ENCODE measurements at places on chromosomes 7 and 10. TPM values are rescaled to one million over a fixed set of nuclear protein-coding genes. Genes with fewer than 3 reads are reported as not detected.
A peak's percentile ranks its signal among the peaks of the same experiment; 100 is the strongest.

PRPS1L1 gene
- total RNA-seq, result not detected

NPTX2 gene
- 0.53 TPM for total RNA-seq

GRCh38 chr7:4919969-4920766, 36.7 kb upstream of the RADIL start:
- no peaks in the 10 kb centered on the region for H3K4me1 ChIP-seq
- no peak overlapping the region for H3K4me3 ChIP-seq
- H3K27ac ChIP-seq, result no peak overlapping the region
- H3K27me3 ChIP-seq, result no peaks in the 10 kb centered on the region
- H3K36me3 ChIP-seq, result no peaks in the 10 kb centered on the region

FAM25G gene
- total RNA-seq, result not detected

GRCh38 chr10:121572859-121573537, 25.2 kb downstream of the FGFR2 start:
- no peaks in the 10 kb centered on the region for H3K4me1 ChIP-seq
- H3K27me3 ChIP-seq, result no peaks in the 10 kb centered on the region
- H3K36me3 ChIP-seq, result peaks cover 10% of the 10 kb centered on the region
- DNase-seq, result no peak
- no peak overlapping the region for H3K27ac ChIP-seq

DNA sequence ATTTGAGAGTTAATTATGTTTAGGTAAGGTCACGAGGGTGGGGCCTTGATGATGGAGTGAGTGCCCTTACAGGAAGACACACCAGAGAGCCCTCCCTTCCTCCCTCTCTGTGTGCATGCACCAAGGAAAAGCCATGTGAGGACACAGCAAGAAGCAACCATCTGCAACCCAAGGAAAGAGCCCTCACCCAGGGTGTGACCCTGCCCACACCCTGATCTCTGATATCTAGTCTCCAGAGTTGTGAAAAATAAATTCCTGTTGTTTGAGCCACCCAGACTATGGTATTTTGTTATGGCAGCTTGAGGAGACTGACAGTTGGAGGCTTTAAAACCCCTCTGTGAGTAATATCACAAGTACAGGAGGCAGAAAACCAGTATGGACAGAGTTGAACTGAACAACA, 15.0 kb upstream of the MCM10 start:
- H3K36me3 ChIP-seq, result peaks cover 2% of the 10 kb centered on the region
- no peak overlapping the region for H3K27ac ChIP-seq
- H3K4me1 ChIP-seq, result no peaks in the 10 kb centered on the region
- no peak for DNase-seq
- H3K4me3 ChIP-seq, result no peak overlapping the region
- H3K27me3 ChIP-seq, result no peaks in the 10 kb centered on the region

GRCh38 chr7:4727914-4728705, 46.0 kb downstream of the FOXK1 start:
- no peaks in the 10 kb centered on the region for H3K27me3 ChIP-seq
- H3K27ac ChIP-seq, result no peak overlapping the region
- H3K4me1 ChIP-seq, result peaks cover 7% of the 10 kb centered on the region
- peaks cover 13% of the 10 kb centered on the region for H3K36me3 ChIP-seq
- no peak for DNase-seq

GRCh38 chr7:128135515-128136214, 104.4 kb upstream of the LRRC4 start:
- H3K27me3 ChIP-seq, result peaks cover 82% of the 10 kb centered on the region
- H3K4me1 ChIP-seq, result no peaks in the 10 kb centered on the region
- no peak overlapping the region for H3K27ac ChIP-seq

- H3K4me3 ChIP-seq, result no peak overlapping the region
- no peaks in the 10 kb centered on the region for H3K27me3 ChIP-seq
- DNase-seq, result no peak
- H3K4me1 ChIP-seq, result no peaks in the 10 kb centered on the region
- no peaks in the 10 kb centered on the region for H3K36me3 ChIP-seq
These were observed 218.5 kb downstream of the SNX13 start for GRCh38 chr7:17721736-17722285.

GRCh38 chr10:97854743-97855142, 5.1 kb downstream of the GOLGA7B start:
- no peak overlapping the region for H3K4me3 ChIP-seq
- peaks cover 11% of the 10 kb centered on the region for H3K4me1 ChIP-seq
- peaks cover 65% of the 10 kb centered on the region for H3K27me3 ChIP-seq
- no peaks in the 10 kb centered on the region for H3K36me3 ChIP-seq
- DNase-seq, result no peak

IL2RA gene
- total RNA-seq, result not detected

DNA sequence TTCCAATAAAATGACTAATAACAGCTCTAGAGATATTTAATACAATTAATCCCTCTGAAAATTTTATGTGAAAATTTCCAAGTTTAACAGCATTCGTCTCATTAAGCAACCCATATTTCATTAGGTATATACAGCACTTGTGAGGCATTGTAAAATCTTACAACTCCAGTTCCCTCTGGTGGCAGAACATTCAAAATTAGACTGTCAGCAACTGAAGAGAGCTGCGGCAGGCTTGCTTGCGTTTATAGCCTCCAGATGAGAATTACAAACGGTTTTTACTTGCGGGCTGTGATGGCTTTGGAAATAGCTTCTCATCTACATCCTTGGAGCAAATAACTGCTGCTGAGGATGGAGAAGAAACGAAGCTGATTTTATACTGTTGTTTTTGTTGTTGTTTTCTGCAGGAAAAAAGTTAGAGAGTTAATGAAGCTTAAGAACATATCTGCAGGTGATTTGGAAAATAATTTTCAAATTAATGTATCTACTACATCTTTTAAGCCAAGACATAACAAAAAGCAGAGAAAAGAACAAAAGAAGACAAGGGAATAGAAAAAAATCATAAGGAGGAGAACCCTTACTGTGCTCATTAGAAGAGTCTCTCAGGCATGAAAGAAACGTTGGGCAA, 171.3 kb downstream of the MAGI2 start:
- no peak overlapping the region for H3K4me3 ChIP-seq
- no peaks in the 10 kb centered on the region for H3K27me3 ChIP-seq

- peaks cover 31% of the 10 kb centered on the region for H3K27me3 ChIP-seq
- no peak overlapping the region for H3K27ac ChIP-seq
- H3K36me3 ChIP-seq, result no peaks in the 10 kb centered on the region
These were observed 2.7 kb downstream of the COBL start for GRCh38 chr7:51313738-51314425.

HABP2 gene
- total RNA-seq, result 1.6 TPM

CXCL12 gene
- 0.91 TPM for total RNA-seq

DNA sequence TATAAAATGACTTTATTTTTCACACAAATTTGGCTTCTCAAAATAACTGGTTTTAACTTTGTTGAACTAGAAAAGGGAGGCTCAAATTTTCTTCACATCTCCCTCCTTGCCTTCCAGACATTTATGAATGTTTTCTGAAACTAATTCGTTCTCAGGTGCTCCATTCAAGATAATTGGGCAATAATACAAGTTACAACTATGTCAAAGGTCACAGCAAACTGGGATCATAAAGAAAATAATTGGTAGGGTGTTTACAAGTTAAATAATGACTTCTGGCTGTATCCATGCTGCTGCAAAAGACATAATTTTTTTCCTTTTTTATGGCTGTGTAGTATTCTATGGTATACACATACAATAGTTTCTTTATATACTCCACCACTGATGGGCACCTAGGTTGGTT, 75.3 kb downstream of the MINPP1 start:
- no peaks in the 10 kb centered on the region for H3K4me1 ChIP-seq
- no peaks in the 10 kb centered on the region for H3K27me3 ChIP-seq
- DNase-seq, result no peak
- H3K27ac ChIP-seq, result no peak overlapping the region

SDK1 gene
- 19.5 TPM for total RNA-seq

ADAMTS14 gene
- total RNA-seq, result 0.79 TPM

DNA sequence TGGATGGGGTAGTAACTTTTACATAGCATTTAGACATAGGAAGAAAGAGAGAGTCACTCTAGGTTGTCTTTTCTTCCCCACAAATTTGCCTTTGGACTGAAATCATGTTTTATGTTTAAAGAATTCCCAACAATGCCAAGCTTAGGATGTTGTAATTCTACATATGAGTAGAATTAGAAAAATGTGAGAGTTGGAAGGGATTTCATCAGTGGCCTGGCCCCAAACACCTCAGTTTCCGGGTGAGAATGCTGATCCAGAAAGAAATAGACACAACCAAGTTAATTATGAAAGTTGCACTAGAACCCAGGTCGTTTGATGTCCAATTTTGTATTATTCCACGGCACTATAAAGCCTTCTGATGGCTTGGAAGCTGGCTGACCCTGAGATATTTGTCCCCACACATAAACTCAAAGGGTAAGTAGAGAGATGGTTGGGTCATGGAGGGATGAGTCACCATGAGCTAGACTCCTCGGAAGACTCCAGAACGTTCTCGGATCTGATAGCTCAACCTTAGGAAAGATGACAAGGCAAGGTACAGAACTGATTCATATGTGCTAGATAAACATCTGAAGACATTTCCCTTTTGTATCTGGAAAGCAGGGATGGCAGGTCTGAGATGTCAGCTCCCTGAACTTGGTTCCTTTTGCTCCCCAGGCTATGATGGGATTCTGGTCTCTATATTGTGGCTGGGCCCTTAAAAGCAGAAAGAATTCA, 48.8 kb upstream of the SLC35B4 start:
- no peak overlapping the region for H3K27ac ChIP-seq
- H3K4me3 ChIP-seq, result no peak overlapping the region
- no peaks in the 10 kb centered on the region for H3K36me3 ChIP-seq
- no peaks in the 10 kb centered on the region for H3K4me1 ChIP-seq

DNA sequence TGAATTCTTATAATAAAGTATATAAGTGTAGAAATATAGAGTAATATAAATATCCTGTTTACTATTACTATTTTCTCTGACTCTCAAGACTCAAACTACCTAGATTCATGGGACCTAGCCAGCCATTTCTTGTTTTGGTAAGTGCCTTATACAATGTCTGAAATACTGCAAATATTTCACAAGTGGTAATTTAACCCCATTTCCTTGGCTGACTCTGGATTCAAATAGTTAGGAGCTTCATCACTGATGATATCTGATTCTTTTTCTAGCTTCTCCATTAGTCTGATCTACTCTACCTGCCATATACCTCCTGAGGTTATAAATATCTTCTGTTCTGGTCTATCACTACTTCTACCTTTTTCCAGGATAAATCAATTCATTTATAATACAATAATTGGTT, 6.4 kb upstream of the RALA start:
- no peaks in the 10 kb centered on the region for H3K4me1 ChIP-seq
- no peak overlapping the region for H3K27ac ChIP-seq
- H3K36me3 ChIP-seq, result no peaks in the 10 kb centered on the region
- DNase-seq, result no peak
- no peak overlapping the region for H3K4me3 ChIP-seq

SKIDA1 gene
- 6.6 TPM for total RNA-seq

DNA sequence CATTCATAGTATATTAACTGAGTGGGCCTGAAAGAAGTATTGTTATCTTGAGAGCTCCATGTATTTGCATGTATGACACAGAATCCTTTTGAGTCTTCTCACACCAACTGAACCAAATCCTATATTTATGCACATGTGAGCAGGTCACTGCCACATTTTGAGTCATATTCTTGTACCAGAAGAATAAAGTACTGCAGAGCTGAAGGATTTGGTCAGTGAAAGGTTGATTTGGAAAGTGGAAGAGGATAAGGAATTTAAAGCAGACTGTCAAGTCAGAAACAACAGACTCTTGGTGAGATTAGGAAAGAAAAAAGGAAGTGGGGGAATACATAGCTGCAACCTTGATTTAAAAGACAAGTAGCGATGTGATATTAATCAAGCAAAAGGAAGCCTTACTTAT, 121.8 kb downstream of the ARID5B start:
- peak overlapping the region; percentile 66 for H3K4me3 ChIP-seq
- H3K27ac ChIP-seq, result no peak overlapping the region
- H3K36me3 ChIP-seq, result no peaks in the 10 kb centered on the region
- H3K4me1 ChIP-seq, result peaks cover 39% of the 10 kb centered on the region

Measured in endodermal cell (in vitro differentiated cells).